DMS53 (cell line): ENCODE measurements at places on chromosomes 3 and 15.

- peak; percentile 76 for DNase-seq
These were observed 8.3 kb upstream of the USP8 start for GRCh38 chr15:50415752-50416404.

- DNase-seq, result no peak
These were observed 89.8 kb upstream of the MEX3B start for GRCh38 chr15:82135638-82136037.

- no peak for DNase-seq
These were observed 596.7 kb upstream of the UBE2E2 start for GRCh38 chr3:22606461-22606860.

DNA sequence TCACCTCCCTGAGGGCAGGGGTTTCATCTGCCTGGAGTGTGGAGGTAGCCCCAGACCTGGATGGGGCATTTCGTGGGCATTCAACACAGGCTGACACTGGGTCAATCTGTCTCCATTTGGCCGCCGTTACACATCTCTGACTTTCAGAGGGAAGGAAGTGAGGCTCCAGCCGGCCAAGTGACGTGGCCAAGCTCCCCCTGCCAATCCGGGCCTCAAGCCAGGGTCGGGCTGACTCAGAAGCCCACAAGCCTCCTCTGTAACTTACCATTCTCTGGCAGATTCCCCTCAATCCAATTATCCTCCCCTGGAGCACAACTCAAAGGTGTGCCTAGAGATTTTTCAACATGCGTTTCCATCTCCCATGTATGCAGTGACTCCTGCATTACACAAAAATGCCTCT is 227.6 kb downstream of the KLF13 start:
- no peak for DNase-seq
